ENCODE measurements at places on chromosomes 5 and 9. TPM values are rescaled to one million over a fixed set of nuclear protein-coding genes. Genes with fewer than 3 reads are reported as not detected.

Gene LCP2
- 29.4 TPM for total RNA-seq

Gene FBN2
- total RNA-seq: 0.40 TPM

Gene SPATA31E1
- total RNA-seq: not detected

Gene PCDHA10
- 0.40 TPM for total RNA-seq

Gene MVB12B
- 19.7 TPM for total RNA-seq

Gene TRIP13
- total RNA-seq: 8.3 TPM

Gene PTTG1
- 9.1 TPM for total RNA-seq

Gene MGAT1
- total RNA-seq: 102 TPM

Gene PRDM9
- not detected for total RNA-seq

Gene ARRDC1
- 135 TPM for total RNA-seq

Gene RPS14
- 975 TPM for total RNA-seq

Gene SPINK5
- total RNA-seq: 0.94 TPM
